ENCODE measurements at places on chromosomes 6 and 20.

DNA sequence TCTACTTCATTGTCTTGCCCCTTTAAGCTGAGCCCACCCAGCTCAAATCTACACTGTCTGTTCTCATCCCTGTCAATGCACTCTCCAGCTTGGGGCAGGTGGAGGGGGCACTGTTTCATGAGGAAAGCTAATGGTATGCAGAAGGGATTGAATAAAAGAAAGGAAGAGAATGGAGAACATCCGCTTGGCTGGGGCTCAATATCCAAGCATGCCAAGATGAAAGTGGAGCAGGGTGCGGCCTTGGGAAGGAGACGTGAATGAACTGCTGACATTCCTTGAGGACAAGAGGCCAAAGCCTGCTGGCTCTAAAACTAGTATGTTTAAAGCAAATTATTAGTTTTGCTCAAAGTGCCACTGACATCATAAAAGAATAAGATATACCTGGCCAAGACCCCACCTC is 24.2 kb downstream of the AKAP12 start:
- no peak for DNase-seq

GRCh38 chr20:57601211-57601570 is 19.0 kb downstream of the ZBP1 start:
- no peak for DNase-seq

GRCh38 chr6:145276756-145277155 is 458.6 kb downstream of the EPM2A start:
- no peak for DNase-seq

DNA sequence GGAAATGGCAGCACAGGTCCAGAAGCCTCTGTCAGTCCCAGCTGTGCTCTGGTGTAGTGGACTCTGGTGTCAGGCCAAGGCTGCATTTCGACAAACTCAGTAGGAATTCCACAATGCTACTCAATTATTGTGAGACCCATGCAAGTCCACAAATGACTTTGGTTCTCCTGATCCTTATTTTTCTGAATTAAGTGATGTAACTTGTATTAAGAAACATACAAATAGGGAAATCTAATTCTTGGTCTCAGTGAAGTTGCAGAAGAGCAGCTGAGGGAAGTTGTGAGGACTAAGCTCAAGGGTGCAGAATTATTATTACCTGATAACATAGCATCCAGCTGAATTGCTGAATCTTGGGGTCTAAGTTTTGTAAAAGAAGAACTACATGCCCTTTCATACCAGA is 116.8 kb downstream of the MAFB start:
- DNase-seq = no peak

DNA sequence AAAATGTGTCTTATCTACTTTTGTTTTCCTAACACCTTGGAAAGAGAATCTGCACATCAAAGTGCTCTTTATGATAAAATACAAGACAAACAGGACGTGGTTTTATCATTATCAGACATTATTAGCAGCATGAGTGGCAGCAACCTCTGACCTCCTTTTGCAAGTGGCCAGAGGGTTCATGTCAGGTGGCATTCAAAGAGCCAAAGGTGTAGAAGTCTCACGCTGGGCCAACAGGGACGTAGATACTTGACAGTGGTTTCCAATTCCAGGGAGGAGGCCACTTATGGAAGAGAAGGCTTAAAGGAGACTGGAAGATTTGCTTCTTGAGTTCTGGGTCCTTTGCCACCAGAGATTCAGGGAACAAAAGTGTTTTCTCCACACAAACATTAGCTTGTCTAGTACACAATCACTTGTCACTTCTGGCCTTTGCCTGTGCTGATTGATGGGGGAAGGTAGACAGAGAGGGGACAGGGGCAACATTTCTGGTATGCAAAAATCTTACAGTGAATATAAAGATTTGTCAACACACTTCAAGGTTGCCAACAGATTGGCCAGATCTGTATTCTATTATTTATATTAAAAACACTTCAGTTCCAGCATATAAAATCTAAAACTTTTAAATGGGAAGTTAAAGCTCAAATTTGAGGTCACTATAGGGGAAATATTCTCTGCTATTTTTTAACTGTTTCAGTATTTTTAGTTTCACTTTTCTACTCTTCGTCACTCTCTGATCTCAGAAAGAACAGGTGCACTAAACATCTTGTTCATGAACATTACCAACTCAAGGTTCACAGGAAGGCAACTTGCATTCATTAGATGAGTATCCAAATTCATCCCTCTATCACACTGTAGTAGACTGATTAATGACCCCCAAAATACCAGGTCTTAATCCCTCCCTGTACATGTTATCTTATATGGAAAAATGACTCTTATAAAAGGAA is 52.1 kb upstream of the FBXO30 start:
- DNase-seq = no peak

GRCh38 chr6:145373826-145374225 is 361.5 kb downstream of the EPM2A start:
- DNase-seq = no peak

GRCh38 chr6:144268794-144269349 is 16.3 kb upstream of the UTRN start:
- DNase-seq = no peak

DNA sequence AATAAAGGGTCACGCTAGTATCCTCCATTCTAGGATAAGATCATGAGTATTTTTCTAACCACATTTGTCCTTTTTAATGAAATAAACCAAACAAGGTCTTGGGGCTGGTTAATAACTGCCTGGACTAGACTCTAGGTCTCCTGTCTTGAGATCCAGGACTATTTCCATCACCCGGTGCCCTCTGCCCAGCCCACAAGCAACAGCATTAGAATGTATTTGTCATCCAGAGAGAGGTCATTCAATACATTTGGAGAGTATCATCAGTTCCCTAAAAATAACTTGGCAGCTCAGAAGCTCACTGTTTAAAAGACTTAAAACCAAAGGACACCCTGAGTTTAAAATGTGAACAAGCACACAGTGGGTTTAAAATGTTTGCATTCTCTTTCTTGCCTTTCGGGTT is 4.4 kb upstream of the RBM24 start:
- DNase-seq = no peak

DNA sequence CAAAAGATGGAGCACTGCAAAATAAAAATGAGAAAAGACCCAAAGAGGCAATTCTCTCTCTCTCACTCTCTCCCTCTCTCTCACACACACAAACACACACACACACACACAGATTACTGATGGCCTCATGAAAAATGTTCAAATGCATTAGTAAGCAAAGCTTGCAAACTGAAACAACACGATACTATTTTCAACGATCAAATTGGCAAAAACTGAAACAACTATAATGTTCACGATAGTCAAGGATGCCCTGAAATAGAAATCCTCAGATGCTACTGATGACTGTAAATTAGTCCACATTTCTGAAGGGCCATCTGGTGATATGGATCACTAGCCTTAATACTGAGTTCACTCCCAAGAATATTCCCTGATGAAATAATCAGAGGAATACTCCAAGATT is 100.8 kb downstream of the TRERF1 start:
- DNase-seq = no peak

DNA sequence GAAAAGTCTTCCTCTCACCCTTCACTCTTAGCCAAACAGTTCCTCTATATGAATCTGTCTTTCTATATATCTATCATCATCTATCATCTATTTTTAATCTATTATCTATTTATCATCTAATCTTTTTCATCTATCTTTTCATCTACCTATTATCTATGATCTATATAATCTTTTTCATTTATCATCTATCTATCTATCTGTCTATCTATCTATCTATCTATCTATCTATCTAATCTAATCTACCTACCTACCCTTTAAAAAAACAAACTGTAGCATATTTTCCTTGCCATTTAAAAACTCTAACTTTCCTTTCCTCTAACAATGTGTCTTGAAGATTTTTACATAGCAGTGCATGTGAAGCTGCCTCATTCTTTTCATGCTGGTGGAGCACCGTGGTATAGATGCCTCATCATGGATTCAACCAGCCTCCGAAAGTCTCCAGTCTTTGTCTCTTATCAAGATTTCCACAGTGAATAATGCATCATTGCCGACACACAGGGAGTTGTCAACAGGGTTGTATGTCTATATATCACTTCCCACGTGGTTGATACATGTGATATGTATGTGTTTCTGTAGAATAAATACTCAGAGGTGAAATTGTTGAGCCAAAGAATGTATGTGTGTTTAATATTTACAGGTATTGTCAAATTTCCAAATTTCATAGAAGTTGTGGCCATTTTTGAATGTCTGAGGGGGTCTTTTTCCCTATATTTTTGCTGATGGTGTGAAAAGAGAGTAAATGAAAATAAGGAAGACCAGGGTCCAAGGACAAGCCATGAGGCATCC is 51.3 kb downstream of the VEGFA start:
- no peak for DNase-seq

- DNase-seq = no peak
Measured at GRCh38 chr6:52314752-52315151, 30.2 kb upstream of the MCM3 start.

DNA sequence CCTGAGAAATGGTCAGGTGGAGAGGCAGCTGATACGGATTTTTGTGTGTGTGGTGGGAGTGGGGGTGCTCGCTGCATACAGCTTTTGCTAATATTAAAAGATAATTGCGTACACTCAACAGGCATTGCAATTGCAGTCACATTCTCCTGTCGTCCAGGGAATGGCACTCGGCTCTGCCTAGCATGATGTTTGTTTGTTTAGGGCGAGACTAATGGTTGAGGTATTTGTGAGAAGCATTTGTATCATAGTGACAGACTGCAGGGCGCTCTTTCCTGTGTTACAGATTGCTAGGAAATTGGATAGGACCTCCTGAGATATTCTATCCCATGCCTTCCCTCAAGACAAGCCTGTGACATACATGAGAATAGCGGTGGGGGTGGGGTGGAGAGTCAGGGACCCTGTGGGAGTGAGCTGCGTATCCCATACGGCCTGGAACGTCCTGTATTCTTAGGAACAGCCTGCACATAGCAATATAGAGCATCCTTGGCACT is 207.4 kb downstream of the SOX4 start:
- DNase-seq = no peak

DNA sequence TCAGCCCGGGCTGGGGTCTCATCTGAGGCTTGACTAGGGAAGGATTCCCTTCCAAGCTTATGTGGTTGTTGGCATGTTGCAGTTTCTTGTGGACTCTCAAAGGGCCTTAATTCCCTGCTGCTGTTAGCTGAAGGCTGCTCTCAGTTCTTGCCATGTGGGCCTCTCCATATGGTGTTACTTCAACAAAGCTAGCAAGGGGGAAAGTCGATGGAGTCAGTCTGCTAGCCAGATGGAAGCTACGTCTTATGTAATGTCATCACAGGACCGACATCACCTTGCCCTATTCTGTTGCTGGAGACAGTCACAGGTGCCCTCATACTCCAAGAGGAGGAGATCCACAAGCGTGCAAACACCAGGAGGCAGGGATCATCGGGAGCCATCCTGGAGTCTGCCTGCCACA is 43.3 kb upstream of the ARMC2 start:
- no peak for DNase-seq

GRCh38 chr6:43318011-43318410 is 9.4 kb upstream of the CRIP3 start:
- DNase-seq = no peak

DNA sequence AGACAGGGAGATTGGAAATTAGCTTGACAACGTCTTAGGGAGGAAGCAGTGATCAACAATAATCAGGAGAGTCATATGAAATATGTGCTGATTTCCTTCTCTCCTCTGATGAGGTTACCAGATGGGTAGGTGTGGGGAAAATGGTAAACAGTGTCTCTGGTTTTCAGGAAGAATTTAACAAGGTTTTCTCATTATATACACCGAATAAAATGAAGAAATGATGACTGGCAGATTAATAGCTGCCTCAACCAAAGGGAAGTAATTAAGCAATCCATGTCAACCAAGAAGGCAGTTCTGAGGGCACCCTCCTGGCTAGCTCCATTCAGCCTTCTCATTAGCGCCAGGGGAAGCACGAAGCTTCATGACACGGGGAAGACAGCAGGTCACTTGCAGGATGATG is 12.7 kb upstream of the RAMACL start:
- DNase-seq = no peak

DNA sequence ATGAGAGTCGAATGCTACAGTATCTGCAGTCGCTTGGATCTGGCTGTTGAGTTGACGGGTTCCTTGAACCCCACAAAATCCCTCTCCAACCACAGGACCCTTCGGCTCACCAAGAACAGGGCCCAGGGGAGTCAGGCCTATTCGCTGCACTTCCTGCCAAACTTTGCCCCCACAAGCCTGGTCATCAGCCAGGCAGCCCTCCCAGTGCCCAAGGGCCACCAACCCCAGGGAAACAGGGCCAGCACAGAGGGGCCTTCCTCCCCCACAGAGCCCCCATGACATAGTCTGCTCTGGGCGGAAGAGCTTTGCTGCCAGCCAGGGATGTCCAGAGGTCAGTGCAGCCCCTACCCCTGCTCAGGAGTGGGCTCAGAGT is 34.5 kb upstream of the MRGBP start:
- no peak for DNase-seq

DNA sequence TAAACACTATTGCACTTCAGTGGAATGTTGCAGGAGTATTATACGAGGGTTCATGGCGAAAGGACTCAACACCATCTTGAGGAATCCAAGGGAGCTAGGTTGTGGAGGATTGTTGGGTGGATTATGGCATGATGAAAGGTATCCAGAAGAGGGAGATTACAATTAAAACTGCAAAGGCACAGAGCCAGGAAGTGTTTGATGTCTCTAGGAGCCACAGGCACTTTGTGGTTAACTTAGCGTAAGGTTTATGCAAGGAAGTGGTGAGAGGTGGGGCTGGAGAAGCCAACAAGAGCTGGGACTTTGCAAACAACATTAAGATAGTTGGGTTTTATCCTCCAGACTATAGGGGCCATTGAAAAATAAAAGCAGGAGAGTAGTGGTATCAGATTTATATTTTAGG is 86.6 kb upstream of the TPD52L1 start:
- no peak for DNase-seq

GRCh38 chr6:1028723-1029122 is 283.2 kb upstream of the FOXQ1 start:
- no peak for DNase-seq

DNA sequence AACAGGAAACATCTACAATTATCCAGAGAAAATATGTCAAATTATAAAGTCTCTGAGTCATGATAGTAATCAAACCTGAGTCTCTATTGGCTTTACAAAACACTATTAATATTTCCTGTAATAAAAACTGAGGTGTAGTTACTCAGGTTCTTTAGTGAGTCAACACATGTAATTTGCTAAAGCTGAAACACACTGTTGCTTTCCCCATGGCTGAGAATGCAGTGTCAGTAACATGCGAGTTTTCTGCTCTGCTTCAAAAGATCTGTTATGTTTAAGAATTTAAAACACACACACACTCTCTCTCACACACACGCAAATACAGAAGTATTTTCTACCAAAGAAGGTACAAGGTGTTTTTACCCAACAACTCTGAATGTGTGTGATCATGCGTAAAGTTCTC is 38.6 kb downstream of the ATXN1 start:
- DNase-seq = no peak

GRCh38 chr6:26570027-26570809 is 26.5 kb upstream of the ABT1 start:
- no peak for DNase-seq

GRCh38 chr6:31293343-31293742 is 21.5 kb upstream of the HLA-C start:
- DNase-seq = no peak

- DNase-seq = no peak
Measured at GRCh38 chr20:60116128-60116909, 158.1 kb downstream of the CDH26 start.

Data from ecto neural progenitor cell (in vitro differentiated cells).